Prostate gland (tissue), 2 donors: ENCODE measurements at places on chromosomes 1 and 21. TPM values are rescaled to one million over a fixed set of nuclear protein-coding genes. Genes with fewer than 3 reads are reported as not detected.

- no peak overlapping the region for H3K27ac ChIP-seq
- H3K36me3 ChIP-seq = no peaks in the 10 kb centered on the region
- H3K4me3 ChIP-seq = no peak overlapping the region
- H3K27me3 ChIP-seq = peaks cover 5% of the 10 kb centered on the region
- H3K4me1 ChIP-seq = no peaks in the 10 kb centered on the region
Measured at GRCh38 chr1:179589509-179589908, 2.1 kb upstream of the TDRD5 start.

DNA sequence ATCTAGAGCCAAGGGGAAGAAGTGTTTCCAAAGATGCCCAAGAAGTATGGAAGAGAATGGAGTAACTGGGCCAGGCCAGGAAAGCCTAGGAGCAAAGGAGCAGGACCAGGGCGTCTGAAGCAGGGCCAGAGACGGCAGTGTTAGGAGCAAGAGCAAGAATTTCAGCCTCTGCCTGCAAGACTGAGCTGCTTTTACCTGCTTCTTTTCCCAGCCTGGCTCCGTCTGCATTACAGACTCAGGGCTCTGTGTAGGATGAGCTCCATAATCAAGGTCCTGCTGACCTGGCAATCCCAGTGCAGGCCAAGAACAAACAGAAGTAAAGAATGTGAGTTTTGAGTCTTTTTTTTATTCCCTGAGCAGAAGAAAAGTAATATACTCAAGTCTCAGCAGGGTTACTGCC, 10.1 kb downstream of the FMO1 start:
- no peaks in the 10 kb centered on the region for H3K36me3 ChIP-seq
- H3K4me3 ChIP-seq = no peak overlapping the region
- H3K27ac ChIP-seq = no peak overlapping the region
- DNase-seq = no peak
- H3K27me3 ChIP-seq = no peaks in the 10 kb centered on the region

- H3K4me1 ChIP-seq = no peaks in the 10 kb centered on the region
- no peak overlapping the region for H3K27ac ChIP-seq
- no peaks in the 10 kb centered on the region for H3K27me3 ChIP-seq
- H3K36me3 ChIP-seq = no peaks in the 10 kb centered on the region
- DNase-seq = no peak
Measured at GRCh38 chr1:68011657-68012375, 38.6 kb downstream of the DIRAS3 start.

The AMIGO1 gene
- 13.2 TPM for total RNA-seq
